ENCODE measurements at places on chromosomes 11 and 22. TPM values are rescaled to one million over a fixed set of nuclear protein-coding genes. Genes with fewer than 3 reads are reported as not detected.
A peak's percentile ranks its signal among the peaks of the same experiment; 100 is the strongest.

The DNAJB7 gene
- not detected for total RNA-seq

- no peak for DNase-seq
Observed at GRCh38 chr11:11807811-11808782, 33.7 kb upstream of the USP47 start.

GRCh38 chr11:121615501-121615900 lies 162.7 kb upstream of the SORL1-AS1 start:
- no peak for DNase-seq

- DNase-seq: peak; percentile 82
Observed at GRCh38 chr11:95074792-95075563, 8.3 kb downstream of the SRSF8 start.

- DNase-seq: no peak
Observed at GRCh38 chr11:126782810-126783209, 217.8 kb downstream of the KIRREL3 start.

GRCh38 chr11:61645179-61645868 lies 34.9 kb upstream of the DAGLA start:
- no peak for DNase-seq

DNA sequence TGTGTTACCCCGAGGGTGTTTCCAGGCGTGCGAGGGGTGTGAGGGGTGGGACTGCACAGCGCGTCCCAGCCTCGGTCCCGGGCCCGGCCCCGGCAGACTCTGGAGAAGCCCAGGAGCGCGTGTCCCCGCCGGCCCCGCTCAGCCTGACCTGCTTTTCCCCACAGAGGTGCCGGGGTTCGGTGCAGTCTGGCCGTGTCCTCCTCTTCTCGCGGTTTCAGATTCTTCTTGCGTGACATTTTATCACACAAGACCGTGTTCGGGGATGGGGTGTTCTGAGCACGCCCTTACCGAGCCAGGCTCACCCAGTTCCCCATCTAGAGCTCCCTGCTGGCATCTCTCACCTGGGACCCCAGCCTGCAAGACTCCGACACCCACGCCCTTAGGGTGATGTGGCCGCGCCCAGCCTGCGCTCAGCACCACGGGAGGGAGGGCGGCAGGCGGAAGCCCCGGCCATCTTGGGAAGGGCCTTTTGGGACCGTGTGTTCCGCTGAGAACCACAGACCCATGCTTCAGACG lies 775.6 kb downstream of the BRD1 start:
- no peak for DNase-seq

- no peak for DNase-seq
Observed at GRCh38 chr11:115379528-115379927, 124.7 kb downstream of the CADM1 start.

GRCh38 chr11:72349053-72349452 lies 85.3 kb downstream of the CLPB start:
- DNase-seq: no peak

GRCh38 chr22:25837288-25837900 lies 95.4 kb downstream of the MYO18B start:
- DNase-seq: no peak

DNA sequence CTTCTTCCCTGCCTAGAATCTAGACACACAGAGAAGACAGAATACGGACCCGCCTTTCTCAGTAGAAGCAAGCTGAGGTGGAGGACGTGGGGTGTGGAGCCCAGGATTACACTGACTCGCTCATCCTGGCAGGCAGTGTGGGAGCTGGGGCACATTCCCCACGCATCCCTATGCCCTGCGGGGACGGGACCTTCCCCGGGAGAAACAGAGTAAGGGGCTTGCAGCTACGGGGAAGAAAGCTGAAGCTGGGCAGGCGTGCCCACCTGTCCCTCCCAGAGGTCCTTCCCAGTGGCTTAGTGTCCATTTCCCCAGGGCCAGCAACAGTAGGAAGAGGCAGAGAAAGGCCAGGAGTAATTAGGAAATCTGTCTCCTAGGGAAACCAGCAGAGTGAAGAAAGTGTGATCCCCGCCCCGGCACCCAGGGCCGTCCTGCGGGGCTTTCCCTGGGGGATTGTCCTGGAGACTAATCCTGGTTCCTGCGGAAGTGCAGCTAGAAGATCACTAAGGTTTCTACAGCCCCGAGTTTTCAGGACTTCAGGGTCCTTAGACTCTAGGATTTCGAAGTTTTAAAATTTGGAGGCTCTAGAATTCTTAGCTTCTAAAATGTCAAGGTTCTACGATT lies 7.8 kb downstream of the DNAJB13 start:
- DNase-seq: no peak
